ENCODE measurements at places on chromosomes 6 and 20.

DNA sequence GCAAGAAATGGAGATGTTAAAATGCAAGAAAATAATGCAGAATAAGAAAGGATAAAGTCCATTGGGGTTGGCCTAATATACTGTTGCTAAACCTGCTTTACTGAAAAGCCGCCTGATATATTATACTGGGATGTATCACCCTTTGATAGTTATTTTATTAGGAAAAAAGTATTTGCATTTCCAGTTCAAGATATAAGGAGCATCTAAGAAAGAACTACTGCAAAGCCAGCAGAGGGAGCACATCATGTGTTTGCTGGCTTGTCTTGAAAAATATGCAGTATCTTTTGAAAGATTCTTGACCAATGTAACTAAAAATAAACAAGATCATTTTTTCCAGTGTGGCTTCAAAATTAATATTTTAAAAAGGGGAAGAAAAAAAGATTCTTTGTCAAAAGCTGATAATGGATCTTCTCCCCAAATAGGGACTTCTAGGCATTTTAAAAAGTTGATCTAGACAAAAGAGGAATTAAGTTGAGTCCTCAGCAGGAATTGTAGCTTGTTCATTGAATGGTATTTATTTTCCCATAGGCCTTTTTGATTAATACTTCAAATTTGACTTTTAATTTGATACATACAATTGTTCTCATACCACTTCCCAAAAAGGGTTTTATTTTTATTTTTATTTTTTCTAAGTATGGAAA, 214.9 kb downstream of the ZFAND3 start:
- DNase-seq: no peak

GRCh38 chr6:63268574-63268973, 51.2 kb downstream of the LGSN start:
- DNase-seq: no peak

GRCh38 chr6:33508935-33509926, 54.9 kb downstream of the ZBTB9 start:
- DNase-seq: no peak

DNA sequence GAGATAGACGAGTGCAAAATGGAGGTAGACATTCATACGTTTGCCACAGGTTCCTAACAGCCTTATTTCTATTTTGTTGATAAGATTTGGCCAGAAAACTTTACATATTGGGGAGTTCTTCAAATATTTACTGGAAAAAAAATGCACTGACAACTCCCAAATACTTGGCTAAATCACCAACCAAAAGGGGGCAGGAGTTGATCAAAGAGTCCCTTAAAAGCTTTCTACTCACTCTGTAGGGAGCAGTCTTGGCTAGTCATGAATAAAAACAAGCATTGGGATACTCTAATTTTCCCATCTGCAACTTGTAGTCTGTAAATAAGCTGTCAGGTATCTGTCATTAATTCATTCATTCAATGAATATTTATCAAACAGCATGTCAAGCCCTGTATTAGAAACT, 18.4 kb downstream of the TENT5A start:
- DNase-seq: no peak

- DNase-seq: no peak
Observed at GRCh38 chr20:48706710-48707365, 121.0 kb downstream of the PREX1 start.

GRCh38 chr20:62027116-62027515, 38.6 kb downstream of the TAF4 start:
- DNase-seq: no peak

DNA sequence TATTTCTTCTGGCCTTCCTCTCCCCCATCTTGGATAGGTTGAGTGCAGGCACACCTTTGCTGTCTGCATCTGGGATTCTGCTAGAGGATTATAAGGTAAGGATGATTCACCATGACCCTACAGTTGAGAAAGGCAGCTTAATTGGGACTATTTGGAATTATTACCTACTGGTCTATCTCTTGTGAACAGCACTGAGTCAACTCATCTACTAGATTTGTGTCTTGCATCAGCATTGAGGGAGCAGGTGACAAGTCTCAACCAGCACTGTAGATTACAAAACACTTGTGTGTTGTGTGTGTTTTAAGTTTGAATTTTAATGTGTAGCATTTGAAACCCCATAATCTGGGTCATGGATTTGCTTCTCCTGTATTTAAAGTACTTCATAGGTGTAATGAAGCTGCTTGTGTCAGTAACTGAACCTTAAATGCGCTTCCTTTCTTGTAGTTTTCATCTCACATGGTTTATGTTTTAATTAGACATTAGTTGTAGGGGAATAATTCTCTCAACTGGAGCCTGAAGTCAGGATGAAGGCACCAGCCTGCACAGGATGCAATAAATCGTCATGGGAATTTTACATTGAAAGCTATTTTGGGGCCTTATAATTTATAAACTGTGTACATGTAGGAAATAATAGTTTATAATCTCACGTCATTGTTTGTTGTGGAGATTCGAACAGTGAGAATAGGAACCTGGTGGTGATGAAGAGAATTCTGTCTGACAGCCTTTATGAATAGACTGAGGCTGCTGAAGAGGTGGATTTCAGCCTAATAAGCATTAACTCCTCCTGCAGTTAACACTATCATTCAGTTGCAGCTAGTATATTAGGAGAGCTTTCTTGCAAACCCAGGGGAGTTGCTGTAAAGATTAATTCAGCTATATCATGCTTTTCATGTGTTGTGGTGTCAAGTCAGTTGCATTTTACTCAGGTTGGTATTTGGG, 125.1 kb downstream of the JARID2 start:
- DNase-seq: no peak

DNA sequence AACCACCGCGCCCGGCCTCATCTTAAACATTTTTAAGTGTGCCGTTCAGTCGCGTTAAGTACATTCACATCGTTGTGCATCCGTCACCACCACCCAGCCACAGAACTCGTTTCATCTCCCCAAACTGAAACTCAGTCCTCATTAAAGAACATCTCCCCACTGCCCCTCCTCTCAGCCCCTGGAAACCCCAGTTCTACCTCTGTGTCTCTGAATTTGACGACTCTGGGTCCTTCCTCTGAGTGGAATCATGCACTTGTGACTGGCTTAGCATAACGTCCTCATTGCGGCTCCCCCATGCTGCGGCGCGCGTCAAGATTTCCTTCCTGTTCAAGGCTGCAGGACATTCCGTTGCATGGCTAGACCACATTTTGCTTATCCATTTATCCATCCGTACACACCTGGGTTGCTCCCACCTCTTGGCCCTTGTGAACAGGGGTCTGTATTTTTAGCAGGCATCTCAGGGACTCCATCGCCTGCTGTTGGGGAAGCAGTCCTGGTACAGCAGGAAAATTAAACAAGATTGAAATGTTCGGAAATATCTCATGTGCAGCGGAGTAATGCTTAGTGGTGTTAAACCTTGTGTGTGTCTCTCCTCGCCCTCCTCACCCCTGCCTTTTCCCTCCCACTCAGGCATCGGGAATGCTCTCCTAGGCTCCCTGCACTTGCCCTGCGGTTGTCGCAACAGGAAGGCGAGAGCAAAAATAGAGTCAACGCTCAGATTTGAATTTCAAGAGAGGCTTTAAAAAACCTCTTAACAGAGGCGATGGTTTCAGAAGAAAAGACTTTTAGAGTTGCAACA, 127.9 kb downstream of the PXDC1 start:
- no peak for DNase-seq

DNA sequence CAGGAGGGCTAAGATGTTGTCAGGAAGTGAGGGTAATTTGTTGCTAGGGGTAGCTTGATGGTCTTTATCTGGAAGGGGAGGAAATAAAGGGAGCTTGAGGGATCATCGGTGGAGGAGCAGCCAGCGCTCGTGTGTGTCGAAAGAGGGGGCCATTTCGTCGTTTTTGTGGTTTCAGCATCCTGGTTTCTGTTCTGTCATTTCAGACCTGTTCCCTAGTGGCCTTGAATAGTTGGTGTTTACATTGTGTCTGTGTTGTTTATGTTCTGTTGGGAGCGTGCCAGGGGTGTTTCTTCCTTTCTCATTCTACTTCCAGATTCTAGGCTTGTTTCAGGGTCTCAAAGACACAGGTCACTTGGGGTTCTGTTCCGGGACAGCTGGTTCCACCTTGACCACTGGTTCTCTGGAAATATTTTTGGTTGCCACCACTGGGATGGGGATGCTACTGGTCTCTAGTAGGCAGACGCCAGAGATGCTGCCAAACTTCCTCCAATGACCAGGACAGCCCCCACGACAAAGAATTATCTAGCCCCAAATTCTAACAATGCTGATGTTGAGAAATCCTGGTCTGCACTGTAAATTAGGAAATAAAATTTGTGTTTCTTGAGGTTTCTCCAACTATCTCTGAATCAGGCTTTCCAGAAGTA, 113.9 kb upstream of the NAA20 start:
- DNase-seq: no peak

DNA sequence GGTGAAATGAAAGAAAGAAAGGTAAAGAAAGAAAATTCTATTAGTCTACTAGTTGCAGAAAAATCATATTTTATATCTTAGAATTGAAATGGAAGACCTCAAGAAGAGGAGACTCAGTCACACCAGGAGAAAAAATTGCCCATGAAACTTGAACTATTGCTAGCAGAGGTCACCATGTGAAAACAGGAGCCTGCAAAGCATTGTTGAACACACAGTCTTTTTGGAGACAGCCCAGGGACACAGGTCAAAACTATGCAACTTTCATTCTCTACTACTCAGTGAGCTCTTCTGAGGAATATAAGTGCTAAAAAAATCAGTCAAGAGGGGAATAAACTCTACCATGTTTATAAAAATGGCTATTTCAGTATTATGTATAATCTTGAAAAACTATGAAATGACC, 89.8 kb upstream of the TENT5A start:
- no peak for DNase-seq

DNA sequence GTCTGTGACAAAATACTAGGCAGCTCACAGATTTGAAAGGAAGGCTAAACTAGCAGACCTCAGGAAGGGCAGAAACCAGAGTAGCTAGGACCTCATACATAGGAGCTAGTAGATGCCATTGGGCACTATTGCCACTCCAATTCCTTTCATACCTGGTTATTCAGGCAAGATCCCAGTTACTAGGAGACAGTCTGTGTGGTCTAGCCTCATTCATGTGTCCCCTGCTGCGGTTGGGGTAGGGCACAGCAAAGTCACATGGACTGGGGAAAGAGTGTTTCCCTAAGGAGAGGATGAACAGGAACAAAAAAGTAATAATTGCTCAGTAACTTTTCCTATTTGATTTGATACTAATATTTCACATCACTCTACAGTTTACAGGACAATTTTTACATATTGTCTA, 204.6 kb upstream of the HEY2 start:
- no peak for DNase-seq

GRCh38 chr20:50594591-50595432, 84.6 kb downstream of the PTPN1 start:
- no peak for DNase-seq
